ENCODE measurements at places on chromosomes 2 and 18. TPM values are rescaled to one million over a fixed set of nuclear protein-coding genes. Genes with fewer than 3 reads are reported as not detected.

Gene RESP18
- not detected for total RNA-seq

Gene MRPS9
- total RNA-seq = 16.7 TPM

Gene ZDBF2
- 4.3 TPM for total RNA-seq

Gene SERPINB12
- total RNA-seq = not detected

Gene RNF138
- 23.3 TPM for total RNA-seq

Gene CD207
- not detected for total RNA-seq

Gene RAB3GAP1
- 20.3 TPM for total RNA-seq

Gene ALPG
- not detected for total RNA-seq

Gene HOXD10
- 25.0 TPM for total RNA-seq

Gene CAPN14
- not detected for total RNA-seq

Gene UPP2
- not detected for total RNA-seq

Gene MPP4
- 2.3 TPM for total RNA-seq

Gene CRYGD
- not detected for total RNA-seq

Gene SCN2A
- 0.89 TPM for total RNA-seq

Gene TMEFF2
- total RNA-seq = 0.13 TPM
